ENCODE measurements at places on chromosomes 6 and 20.

GRCh38 chr6:15256538-15257271 is 10.8 kb downstream of the JARID2 start:
- DNase-seq, result no peak

GRCh38 chr6:164928728-164929407 is 380.5 kb downstream of the C6orf118 start:
- no peak for DNase-seq

GRCh38 chr6:100724222-100724621 is 156.9 kb downstream of the ASCC3 start:
- DNase-seq, result no peak

GRCh38 chr20:24134284-24134683 is 145.7 kb upstream of the GGTLC1 start:
- DNase-seq, result no peak

DNA sequence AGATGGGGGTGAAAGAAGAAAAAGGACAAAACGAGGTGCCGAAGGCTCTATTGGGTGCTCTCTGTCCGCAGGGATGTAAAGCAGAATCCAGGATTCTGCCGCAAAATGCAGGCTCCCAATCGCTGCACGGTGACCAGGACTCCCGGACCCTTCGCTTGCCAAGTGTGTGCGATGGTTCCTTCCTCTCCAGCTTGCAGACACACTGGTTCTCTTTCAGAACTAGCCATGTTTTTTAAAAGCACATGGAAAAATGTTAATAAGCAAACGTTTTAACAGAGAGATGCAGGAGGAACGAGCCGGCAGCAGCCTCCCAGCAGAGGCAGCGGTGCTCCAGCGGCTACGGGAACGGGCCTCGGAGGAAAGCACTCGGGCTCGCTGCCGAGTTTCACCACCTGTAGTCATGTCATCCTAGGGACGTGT is 59.6 kb downstream of the ZNF831 start:
- DNase-seq, result peak; percentile 16

- DNase-seq, result no peak
Observed at GRCh38 chr6:42911171-42912021, 4.5 kb upstream of the PTCRA start.

- no peak for DNase-seq
Observed at GRCh38 chr6:71982389-71982788, 96.0 kb downstream of the RIMS1 start.

DNA sequence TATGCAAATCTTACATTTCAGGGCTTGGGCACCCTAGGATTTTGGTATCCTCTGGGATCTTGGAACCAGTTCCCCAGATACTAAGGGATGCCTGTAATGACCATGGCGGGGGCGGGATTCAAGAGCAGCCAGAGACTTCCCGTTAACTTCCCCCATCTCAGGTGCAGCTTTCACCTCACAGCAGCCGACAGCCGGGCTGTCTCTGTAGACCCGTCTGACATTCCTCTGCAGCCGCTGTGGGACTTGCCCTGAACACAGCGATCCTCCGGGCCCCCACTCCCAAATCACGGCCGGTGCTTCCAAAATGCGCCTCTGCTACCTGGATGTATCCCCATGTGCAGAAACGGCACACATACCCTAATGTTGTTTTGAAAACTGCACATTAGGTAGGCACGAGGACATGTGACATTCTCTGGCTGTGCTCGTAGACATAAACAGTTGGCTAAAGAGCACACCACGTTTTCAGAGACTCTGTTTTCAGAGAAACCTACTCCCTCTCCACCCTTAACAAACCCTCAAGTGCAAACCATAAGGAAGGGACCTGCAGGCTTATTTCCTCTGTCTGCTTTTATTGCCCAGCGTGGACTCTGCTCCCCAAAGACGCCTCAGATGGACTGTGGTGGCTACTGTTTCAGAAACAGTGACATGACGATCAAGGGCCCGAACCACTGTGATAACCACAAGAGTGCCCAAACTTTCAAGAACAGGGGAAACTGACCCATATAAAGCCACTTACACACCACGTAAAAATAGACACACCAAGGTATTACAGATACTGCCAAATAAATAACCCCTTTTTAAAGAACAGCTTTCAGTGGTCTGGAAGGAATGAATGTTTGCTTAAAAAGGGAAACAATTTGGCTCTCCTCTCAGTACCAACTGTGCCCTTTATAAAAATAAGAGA is 72.9 kb upstream of the FOXC1 start:
- no peak for DNase-seq

DNA sequence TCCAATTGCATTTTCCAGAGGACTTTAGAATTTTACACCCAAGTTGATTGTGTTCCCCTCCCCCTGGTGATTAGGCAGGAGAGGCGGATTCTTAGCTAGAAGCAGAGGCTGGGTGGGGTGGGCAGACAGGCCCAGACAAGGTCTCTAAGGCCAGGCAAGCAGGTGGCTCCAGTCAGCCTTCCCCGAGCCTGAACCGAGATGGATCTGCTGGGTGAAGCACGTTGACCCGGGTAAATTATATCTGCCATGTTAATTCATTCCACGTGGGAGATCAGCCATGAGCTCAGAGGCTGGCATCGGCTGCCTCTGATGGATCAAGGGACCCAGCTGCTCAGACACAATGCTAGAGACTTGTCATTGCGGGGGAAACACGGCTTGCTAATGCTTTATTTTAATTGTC is 159.5 kb upstream of the MAFB start:
- no peak for DNase-seq

GRCh38 chr6:12261502-12261901 is 28.7 kb upstream of the EDN1 start:
- DNase-seq, result no peak

DNA sequence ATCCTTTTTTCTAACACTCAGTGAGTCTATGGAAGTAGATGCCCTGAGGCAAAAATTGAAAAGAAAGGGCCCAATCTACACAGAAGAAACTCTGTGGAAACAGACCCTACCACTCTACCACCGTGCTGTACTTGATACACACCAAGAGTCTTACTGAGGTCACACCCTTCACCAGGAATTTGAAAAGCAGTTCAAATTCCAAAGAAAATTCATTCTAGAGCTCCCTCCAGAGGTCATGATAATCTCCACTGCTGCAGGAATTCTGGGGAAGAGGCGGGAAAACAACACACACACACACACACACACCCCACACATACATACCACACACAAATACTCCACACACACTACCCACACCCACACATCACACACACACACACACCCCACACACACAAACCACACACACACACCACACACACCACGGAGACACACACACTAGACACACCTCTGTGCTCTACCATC is 336.8 kb downstream of the HDGFL1 start:
- DNase-seq, result no peak

All from occipital lobe (tissue), 3 donors.